Cardiac muscle cell (in vitro differentiated cells and primary cell): ENCODE measurements at places on chromosomes 7 and 10.

DNA sequence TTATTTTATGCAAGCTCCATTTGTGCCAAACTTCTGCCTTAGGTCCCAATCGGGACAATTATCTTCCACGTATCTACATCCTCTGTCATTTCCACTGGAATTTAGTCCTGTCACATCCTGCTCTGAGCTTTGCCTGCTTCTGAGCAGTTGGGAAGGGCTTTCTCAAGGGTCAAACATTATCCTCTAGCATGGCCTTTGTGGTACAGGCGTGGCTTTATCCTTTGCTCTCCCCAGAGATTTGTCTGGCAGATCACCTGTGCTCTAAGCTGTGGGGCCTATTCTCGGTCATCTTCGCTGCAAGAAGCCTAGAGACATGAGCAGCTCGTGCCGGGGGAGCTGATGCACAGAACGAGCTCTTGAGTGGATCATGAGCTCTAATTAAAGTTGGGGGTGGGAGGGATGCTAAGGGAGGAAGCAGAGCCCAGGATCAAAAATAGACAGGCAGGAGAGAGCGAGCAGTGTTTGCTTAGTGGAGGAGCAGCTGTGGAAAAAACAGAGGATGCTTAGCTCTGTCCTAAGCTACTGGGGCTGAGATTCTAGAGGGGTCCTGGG is 19.8 kb upstream of the TMEM273 start:
- DNase-seq = no peak

DNA sequence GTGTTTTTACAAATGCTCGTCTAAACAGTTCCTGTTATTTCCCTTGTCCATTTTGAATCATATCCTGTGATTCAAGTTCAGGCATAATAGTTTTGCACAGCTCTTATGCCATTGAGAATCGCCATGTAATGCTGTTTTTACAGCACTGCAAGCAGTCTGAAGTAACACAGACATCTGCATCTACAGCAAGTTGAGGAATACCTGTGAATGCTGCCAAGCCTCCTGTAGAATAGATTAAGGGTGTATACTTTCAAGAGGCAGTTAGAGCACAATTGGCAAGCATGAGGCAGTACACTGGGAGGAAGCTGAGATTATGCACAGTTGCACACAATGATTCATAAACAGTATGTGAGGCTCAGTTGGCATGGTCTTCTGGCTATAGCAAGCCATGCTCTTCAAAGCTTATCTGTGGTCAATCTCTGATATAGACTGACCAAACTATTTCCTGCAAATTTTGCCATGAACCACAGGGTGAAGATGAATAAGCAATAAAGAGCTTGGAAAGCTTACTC is 121.9 kb upstream of the AKR1E2 start:
- peak; percentile 95 for DNase-seq

DNA sequence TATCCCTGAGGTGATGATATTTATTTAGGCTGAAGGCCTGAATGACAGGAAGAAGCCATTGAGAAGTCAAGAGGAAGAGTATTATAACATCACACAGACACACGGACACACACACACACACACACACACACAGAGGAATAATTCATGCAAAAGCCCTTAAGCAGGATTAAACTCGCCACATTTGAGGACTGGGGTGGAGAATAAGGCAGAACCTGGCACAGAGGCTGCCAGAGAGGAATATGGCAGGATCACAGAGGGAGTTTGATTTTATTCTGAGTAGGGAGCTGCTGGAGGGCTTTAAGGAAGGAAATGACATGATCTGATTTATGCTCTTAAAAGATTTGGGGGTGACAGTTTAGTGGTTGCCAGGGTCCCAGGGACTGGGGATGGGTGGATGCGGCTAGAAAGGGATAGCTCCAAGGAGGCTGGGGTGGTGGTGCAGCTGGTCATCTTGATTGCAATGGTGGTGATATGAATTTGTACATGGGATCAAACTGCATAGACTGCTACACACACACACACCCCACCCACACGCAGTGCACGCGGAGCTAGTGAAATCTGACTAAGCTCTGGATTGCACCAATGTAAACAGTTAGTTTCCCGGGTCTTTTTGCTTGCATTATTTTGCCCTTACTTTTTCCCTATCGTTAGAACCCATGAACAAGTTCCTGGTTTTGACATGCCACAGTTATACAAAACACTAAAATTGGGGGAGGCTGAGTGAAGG is 11.2 kb downstream of the SMURF1 start:
- no peak for DNase-seq

GRCh38 chr10:31033147-31033546 is 1.5 kb upstream of the ZNF438 start:
- DNase-seq = no peak

GRCh38 chr10:36380538-36380937 is 738.4 kb upstream of the FZD8 start:
- no peak for DNase-seq

GRCh38 chr7:2701832-2702593 is 14.0 kb downstream of the AMZ1 start:
- no peak for DNase-seq

GRCh38 chr10:34773636-34774630 is 41.2 kb downstream of the PARD3 start:
- DNase-seq = no peak

- peak; percentile 97 for DNase-seq
Measured at GRCh38 chr10:101817337-101818118, 716 bp downstream of the OGA start.

GRCh38 chr10:47266602-47267001 is 33.4 kb upstream of the GDF10 start:
- DNase-seq = no peak

- no peak for DNase-seq
Measured at GRCh38 chr7:137408126-137408525, 64.6 kb upstream of the PTN start.

GRCh38 chr10:29496341-29497162 is 138.2 kb downstream of the SVIL start:
- DNase-seq = peak; percentile 75

- no peak for DNase-seq
Measured at GRCh38 chr7:47333959-47334358, 248.0 kb downstream of the TNS3 start.

DNA sequence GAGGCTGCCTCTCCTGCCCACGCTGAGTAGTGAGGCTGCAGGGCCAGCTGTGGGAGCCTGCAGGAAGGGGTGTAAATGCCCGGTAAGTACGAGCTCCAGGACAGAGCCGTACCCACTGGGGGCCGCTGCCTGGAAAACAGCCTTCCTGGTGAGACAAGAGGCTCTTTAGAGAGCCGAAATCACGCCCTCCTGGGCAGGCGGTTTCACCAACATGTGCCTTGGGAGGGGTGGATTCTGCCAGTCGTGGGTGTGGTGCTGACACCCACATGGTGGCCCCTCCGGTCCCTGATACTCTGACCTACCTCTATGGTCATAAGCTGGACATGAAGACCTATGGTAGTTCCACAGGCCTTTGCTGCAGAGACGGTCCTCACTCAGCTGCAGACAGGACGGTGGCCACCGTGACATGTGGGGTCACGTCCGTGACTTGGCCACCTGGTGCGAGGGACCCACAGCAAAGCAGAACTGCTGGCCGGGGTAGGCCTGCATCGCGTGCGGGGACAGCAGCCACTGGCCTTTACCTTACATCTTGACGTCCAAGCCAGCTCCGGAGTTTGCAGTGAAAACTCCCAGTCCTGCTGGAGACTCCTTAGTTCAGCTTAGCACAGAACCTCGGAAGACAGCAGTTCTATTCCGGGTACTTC is 46.9 kb downstream of the PITRM1 start:
- DNase-seq = no peak
